ENCODE measurements at places on chromosomes 1 and 21.

DNA sequence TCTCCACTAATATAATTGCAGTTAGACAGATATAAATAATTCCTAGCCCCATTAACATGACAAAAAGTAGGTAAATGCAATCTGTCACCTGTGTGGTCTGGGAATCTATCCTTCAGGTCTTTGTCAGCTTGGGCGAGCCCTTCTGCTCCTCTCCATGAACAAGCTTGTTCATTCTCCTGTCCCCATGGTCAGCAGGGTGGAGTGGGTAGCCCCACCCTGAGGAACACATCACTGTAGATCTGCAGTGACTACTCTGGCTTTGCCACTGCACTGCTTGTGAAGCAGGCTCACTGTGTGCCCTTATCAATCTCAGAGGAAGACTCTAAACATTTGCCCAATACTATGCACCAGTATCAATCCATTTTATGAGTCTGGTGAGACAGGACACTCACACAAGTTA lies 279.0 kb downstream of the MATN1 start:
- no peak for DNase-seq

DNA sequence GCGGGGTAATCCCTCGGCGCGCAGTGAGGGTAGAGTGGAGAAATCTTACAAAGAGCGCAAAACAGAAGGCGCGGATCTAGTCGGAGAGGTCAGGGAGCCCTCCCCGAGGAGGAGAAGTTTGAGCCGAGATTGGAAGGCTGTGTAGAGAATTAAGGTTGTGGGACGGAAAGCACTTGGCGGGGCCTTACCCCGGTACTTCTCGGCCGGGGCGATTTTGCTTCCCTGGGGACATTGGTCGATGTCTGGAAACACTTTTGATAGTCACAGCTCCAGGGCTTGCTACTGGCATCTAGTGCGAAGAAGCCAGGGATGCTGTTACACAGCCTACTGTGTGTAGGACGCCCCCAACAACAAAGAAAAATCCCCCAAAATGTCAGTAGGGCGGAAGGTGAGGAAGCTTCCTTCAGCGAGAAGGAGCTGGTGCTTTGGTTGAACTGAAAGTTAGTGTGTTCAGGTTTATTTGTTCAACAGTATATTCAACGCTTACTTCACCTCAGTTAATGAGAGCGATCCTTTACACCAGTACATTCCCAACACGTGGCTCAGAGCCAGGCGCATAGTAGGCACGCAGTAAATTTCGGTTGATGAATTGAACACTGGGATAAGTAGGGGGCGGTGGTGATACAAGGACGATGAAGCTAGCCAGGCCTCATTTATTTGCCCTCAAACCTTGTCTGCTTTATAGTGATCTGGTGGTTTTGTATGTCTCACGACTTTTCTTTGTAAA lies 807 bp downstream of the CEP85 start:
- DNase-seq, result no peak

DNA sequence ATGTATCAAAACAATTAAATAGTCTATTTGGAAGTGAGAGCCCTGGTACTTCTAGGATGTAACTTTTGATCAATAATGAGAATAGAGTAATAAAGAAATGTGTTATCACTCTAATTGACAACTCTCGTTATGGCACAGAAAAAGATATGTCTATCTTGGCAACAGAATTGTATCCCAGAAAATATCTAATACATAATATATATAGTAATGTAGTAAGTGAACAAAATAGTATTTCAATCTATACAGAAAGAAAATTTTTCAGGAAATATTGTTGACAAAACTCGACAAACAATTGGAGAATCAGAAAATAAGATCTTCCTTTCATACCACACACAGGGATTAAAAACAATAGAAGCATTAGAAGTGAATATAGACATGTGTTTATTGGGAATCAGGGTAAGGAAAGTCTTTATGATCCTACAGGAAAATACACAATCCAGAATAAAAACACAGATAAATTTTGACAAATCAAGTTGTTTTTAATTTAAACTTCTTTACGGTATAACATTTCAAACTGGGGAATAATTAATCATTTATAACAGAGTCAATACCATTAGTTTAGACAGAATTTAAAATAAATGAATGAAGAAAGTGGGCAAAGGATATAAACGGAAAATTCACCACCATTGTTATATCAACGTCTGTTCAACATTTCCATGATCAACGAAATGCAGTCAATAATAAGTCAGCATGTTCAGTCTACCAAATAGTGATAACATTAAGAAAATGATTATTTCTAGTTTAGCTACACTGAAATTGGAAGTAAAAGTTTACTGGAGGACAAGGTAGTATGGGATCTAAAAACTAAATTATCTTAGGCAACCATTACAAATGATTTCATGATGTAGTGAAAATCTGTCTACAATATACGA lies 1526.5 kb upstream of the TPTE start:
- DNase-seq, result no peak

DNA sequence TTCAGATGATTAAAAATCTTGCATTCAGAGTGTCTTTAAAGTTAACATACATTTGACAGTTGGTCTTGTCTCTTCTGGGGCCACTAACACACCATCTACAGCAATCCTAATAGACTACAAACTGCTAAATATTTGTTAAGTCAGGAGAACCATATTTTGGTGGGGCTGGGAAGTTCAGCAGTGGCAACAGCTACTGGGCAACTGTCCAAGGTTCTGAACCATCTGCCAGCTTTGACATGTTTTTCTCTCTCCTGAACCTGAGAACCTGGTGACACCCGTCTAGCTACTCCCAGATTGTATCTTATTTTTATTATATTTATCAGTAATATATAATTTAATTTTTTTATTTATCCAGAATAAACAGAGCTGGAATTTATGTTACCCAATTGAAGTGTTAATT lies 199.0 kb upstream of the DPYD start:
- no peak for DNase-seq

- DNase-seq, result no peak
Measured at GRCh38 chr1:157384258-157384657, 168.1 kb downstream of the FCRL5 start.

DNA sequence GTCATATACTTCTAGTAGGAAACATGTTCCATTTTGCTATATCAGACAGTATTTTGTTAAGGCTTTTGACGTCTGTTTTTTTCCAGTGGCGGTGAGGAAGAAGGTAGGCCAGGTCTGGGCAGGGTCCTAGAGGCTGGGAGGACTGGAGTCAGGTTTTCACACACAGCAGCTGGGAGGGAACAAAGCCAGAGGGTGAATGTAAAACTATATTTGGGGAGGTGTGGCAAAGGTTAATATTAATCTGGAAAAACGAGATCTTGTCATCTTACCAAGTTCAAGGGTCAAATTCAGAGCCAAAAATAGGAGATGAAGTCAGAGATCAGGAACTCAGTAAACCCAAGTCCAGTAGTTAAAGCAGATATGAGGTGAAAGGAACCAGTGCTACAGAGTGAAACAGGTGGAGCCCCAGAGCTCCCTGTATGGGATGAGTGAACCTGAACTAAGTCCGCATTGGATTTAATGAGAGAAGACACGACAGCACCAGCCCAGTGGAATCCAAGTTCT lies 10.7 kb upstream of the OTUD7B start:
- no peak for DNase-seq

GRCh38 chr1:19010995-19011844 lies 54.7 kb upstream of the IFFO2 start:
- DNase-seq, result peak; percentile 26

DNA sequence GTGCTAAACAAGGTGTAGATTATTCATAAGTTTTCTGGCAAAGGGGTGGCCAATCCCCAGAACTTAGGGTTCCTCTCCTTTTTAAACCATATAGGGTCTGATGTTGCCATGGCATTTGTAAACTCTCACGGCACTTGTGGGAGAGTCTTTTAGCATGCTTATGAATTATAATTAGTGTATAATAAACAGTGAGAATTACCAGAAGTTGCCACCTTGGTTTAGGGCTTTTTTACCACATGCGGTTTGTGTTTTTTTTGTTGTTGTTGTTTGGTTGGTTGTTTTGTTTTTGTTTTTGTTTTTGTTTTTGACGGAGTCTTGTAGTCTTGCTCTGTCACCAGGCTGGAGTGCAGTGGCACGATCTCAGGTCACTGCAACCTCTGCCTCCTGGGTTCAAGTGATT lies 8.9 kb upstream of the LAX1 start:
- DNase-seq, result no peak

DNA sequence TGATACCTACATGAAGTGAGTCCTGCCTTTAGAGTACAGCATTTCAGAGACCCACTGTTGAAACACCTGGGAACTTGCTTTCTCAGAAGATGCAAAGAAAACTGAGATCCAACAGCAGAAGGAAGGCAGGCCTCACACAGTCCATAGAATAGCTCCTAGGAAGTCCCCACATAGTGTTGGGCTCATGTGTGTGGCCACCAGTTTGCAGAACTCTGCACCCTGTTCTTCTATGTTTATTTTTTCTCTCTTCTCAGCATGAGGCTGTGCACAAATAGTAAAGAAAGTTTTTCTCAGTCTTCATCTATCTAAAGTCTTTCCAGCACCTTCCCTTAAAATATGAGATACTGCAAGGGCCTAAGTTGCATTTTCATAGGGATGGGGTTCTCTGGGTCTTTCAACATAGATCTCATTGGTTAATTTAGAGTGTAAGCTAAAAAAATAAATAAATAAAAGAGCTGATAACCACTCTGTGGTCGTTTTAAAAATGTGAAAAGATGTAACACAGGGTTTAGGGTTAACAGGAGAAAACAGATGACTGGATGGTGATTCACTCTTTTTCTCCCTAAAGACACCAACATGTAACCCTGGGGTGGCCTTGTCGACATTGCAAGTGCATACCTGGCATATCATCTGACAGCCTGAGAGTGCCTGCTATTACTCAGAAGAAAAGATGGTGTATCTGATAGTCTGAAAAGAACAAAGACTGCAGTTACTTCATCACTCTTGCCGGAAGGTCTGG lies 94.6 kb downstream of the ZC3H11B start:
- no peak for DNase-seq

DNA sequence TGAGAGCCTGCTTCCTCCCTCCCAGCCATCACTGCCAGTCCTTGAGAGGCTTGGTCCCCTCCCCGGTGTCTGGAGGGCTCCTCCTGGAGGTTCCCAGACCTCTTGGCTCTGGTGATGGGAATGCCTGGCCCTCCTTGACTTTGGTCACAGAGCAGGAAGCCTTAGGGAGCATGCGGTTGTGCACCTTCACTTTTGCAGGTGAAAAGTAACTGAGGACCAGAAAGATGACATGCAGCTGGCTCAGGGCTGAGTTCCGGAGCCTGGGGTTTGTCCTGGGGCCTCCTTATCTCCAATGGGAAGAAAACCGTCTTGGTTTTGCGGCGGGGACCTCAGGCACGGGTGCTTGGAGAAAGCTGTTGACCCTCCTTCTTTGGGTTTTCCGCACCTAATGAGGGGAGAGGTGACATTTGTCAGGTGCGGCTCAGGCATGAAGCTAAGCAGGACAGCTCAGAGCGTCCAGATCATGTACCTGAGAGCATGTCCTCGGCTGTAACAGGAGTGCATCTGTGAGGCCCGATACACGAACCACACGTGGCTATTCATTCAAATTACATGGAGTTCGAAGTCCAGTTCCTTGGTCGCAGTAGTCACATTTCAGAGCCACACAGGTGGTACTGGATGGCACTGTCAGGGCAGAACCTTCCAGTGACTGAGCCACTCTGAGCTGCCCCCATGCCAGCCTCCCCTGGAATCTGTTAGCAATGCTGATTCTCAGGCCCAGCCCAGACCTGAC lies 608 bp upstream of the MX2 start:
- DNase-seq, result no peak

GRCh38 chr1:198934901-198935305 lies 296.1 kb downstream of the PTPRC start:
- DNase-seq, result peak; percentile 65

DNA sequence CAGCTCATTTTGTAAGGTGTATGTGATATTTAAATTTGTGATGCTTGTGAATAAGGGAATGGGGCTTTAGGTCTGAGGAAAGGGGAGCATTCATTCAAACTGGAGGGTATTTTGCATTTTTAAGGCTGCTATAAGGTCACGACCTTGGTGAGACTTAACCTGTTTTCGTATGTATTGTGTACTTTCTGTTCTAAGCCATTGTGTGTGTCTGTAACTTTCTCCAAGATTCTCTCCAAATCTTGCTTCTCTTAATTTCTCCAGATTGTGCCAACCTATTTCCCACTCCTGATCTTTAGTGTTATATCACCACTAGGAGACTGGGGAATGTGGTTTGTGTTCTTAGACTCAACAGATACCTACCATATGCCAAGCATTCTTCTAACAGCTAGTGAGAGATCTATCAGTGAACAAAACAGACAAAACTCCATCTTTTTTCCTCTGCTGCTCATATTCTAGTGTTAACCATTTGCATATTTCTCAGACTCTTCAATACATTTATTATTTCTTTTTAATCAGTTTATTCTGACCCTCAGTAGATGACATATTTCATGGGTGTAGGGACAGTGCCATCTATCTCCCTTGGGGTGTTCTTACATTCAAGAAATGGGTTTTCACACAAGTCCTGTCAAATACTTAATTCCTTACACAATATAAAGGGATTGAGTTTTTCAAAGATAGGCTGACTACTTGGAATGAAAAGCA lies 27.5 kb downstream of the ATP1B1 start:
- no peak for DNase-seq

DNA sequence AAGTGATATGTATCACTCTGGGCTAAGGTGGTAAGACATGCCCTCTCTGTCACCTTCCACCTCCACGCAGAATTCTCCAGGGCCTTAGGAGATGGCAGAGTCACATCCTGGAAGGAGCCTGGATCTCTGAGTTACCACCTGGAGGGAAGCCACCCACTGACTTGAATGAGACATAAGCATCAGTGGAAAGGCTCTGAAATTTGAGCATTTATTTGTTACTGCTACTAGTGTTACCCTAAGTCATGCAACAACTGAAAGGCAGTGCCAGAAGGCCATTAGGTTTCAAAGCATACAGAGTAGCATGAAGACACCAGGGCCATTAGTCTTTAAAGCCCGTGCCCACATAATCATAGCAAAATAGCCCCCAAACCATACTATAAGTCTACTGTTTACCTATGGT lies 230.3 kb upstream of the IRF2BP2 start:
- no peak for DNase-seq

DNA sequence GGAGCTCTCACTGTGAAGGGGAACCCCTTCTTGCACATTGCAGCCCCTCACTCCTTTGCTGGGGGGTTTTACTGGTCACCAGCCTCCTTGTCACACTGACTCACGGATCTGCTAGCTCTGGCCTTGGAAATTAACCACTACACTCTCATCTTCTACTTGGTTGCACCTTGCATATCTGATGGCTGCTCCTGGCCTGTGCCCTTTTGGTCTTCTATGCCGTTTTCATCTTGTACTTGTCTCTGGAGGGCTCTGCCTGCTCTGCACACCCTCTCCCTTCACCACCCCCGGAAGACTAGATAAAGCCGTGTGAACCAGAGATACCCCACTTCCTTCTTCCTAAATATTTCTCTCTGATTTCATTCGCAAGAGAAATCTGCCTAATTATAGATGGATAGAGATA lies 44.6 kb downstream of the CD247 start:
- no peak for DNase-seq

GRCh38 chr21:30747159-30747558 lies at the start of gene KRTAP21-2:
Gene KRTAP21-2, minus strand, starts transcription at chr21:30747259. Its CDS starts 57 bp downstream, at chr21:30747202.
- no peak for DNase-seq

GRCh38 chr1:4794020-4794780 lies 139.8 kb downstream of the AJAP1 start:
- DNase-seq, result no peak

Data from effector CD4-positive, alpha-beta T cell (primary cell).